ENCODE measurements at places on chromosomes 5 and 9. TPM values are rescaled to one million over a fixed set of nuclear protein-coding genes. Genes with fewer than 3 reads are reported as not detected.

DNA sequence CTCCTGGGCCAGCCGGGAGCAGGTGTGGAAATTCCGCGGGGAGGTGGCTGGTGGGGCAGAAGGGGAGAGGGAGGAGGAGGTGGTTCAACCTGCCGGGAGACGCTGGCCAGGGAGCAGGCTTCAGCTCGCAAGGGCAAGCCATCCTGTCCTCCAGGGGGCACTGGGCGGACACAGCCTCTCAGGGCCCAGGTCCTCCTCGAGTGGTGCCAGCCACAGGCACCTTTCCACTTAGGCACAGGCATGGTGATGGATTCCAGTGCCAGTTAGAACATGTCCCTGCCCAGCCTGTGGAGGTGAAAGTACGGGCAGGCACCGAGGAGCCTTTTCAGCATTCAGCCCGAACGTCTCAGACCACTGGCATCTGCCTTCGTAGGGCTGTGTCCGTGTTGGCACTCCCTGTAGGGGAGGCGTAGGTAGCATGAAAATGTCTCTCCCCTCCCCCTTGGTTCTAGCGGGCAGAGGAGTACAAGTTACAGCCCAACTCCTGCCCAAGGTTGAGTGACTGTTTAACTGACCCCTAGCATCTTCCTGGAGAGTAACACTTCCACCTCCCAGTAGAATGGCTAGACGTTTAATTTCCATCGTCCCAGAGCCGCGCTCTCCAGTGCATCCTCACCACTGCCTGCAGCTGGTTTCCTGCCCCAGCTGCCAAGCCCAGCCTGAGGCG is 48.9 kb downstream of the DAB2IP start:
- peak; percentile 49 for DNase-seq

GRCh38 chr5:37717613-37718431 is 122.0 kb downstream of the GDNF start:
- peak; percentile 79 for DNase-seq

DNA sequence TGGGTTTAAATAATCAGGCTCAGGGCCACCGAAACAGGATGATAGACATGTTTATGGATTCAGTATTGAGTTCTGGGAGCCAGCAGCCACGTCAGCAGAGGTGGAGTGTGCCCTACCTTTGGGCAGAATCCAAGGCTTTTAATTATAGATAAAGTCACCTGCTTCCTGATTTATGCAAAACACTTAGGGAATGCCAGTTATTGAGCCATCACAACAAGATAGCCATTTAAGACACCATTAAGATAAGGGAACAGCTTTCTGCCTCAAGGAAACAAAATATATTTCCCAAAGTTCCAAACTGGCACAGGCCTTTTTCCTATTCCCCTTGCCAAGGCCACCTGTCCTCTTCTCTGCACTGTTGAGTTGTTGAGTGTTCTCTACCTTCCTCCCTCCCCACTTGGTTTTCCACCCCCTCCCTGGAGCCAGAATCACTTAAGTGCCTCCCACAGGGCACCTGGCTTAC is 2.4 kb downstream of the CCL28 start:
- DNase-seq, result no peak

DNA sequence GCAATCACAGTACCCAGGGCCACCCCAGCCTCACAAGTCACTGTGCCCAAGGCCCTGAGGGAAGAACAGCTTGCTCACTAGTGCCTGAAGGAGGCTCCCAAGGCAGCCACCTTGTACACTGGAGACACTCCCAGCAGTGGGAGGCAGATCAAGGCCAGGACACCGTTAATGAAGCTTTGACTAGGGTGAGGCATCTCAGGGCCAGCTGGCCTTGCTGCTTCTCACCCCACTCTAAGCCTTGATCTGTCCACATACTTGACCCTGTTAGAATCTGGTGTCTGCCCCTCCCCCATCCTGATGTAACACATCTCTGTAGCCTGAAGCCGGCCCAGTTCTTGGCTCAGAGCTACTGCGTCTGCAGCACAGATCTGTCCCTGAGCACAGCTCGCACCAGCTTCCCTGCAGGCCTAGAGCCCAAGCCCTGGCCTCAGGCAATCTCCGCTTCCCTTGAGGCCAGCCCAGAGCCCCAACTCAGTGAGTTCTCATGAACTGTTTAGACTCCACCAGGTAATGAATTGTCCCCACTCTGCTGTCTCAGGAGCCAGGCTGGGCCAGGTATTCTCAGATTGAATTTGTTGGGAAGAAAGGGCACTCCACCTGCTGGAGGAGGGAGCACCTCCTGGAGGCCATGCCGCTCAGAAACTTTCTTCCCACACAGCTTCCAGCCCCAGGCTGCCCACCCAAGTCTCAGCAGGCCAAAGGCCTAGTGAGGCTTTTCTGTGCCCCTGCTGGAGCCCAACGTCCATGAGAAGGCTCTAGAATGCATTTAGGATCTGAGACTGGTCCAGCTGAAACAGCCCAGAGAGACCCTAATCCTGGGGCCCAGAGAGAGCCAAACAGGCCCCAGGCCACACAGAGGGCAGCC is 13.4 kb upstream of the JADE2 start:
- peak; percentile 27 for DNase-seq

GRCh38 chr5:95241-95980 is 3.4 kb downstream of the PLEKHG4B start:
- no peak for DNase-seq

- peak; percentile 36 for DNase-seq
Observed at GRCh38 chr5:59798862-59799667, 94.5 kb downstream of the PDE4D start.

GRCh38 chr9:89883401-89884341 is 278.9 kb downstream of the GADD45G start:
- DNase-seq, result no peak

DNA sequence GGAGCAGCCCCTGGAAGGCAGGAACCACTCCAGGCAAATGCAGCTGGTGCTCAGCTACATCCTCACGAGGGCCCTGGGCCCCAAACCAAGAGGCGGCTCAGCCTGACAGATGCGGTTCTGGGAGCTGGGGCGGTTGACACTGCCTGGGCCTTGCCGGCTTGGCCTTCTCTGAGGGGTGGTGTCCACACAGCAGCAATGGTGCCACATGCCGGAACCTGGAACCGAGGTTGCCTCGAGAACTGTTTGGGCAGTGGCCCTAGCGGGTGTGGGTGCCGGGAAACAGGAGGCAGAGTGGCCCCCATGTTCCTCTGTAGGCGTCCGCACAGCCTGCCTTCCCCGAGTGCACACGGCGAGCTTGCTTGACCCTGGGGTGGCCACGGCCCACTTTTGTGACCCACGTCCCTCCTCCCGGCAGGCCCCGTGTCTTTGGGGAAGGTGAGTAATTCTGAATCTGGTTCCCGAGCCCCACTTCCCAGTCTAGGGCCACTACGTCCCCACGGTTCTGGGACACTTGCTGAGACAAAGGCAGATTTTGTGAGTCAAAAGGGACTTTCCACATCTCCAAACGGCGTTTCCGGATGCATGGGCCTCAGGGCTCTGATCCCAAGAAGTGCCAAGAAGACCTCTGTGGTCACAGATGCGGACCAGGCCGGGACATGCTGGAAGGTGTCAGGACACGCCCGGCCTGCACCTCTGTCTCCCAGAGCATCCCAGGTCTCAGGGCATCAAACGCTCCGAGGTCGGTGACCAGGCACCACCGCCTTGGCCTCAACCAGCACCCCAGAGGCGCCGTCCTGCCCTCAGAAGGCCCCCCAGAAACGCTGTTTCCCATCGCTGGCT is 27.7 kb upstream of the SLC12A7 start:
- no peak for DNase-seq

DNA sequence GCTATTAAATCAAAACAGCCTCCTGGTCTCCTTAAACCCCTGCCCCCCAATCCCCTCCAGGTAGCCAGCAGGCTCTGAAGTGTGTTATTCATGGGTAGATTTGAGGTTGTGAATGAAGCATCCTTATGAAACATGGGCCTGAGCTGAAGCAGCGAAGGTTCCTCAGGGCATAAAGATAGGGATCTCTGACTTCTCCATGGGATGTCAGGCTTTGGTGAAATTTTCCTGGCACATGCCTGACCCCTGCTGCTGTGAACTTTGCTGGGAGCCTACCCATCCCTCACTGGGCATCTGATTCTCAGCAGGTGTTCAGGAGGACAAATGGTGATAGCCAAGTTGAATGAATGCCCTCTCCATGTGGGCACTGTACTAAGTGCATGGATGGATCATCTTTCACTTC is 250.3 kb downstream of the ASTN2 start:
- no peak for DNase-seq

Gene ADAMTSL2
- 4.7 TPM for total RNA-seq

Gene MAPKAP1
- total RNA-seq, result 47.3 TPM

DNA sequence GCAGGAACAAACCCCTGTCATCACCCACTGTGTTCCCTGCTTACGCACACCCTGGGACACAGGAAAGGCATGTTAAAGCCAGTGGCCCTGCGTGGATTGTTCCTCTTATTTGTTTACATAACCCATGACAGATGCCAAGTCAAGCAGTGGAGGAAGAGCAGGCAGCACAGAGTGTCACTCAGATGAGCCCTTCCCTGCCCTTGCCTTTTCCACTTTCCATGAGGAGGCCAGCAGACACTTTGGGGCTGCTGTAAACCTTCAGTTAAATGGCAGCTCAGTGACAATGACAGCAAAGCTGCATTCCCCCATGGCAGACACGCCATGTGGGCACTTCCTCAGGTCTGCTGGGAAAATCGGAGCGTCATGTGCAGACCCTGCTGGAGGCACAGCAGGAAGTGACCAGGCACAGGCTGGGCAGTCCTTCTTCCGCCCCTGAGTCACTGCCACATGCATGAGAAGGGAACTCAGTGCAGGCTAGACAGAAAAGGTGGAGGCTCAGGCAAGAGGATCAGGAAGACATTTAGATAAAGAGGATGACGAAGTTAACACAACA is 216.8 kb upstream of the PIK3R1 start:
- DNase-seq, result peak; percentile 67

DNA sequence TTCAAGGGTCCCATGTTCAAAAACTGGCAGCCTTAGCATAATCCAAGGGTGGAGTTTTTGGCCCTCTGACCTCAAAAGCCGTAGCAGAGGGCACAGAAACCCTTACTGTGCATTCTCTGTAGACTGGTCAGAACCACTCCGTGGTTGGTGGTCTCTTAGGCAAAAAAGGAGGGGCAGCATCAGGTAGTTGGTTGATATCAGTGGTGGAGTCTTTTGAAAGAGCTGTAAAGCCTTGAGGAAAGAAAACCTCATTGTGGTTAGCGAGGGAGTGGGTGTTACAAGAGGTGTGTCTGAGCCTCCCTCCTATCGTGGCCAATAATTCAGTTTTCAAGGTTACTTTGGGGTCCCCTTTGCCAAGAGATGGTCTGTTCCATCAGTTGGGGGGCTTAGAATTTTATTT is 40.9 kb downstream of the ARHGEF28 start:
- no peak for DNase-seq

DNA sequence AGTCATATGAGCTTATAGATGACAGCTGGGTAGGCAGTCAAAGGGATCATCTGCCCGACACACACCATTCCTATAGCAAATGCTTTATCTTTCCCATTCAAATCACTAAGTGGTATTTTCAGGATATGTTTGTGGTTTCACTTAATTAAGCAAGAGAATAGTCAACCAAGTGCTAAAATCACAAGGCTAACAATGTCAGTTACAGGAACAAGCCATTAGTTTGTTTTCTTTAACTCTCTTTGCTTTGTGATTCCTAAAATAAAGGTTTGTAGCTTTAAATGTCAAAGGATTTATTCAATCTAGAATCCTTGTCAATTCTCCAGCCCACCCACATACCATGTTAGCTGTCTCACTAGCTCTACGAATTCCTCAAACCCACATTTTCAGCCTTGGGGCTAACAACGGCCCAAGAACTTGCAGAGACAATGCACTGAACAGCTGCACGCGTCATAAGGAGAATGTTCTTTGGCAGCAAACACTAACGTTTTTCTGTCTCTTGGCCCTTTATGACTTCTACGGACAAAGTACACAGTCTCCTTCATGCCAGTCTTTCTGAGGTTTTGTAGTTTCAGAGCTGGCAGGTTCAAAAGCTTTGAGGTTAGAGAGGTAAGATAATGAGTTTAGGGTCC is 56.6 kb downstream of the ELAVL2 start:
- DNase-seq, result peak; percentile 64

DNA sequence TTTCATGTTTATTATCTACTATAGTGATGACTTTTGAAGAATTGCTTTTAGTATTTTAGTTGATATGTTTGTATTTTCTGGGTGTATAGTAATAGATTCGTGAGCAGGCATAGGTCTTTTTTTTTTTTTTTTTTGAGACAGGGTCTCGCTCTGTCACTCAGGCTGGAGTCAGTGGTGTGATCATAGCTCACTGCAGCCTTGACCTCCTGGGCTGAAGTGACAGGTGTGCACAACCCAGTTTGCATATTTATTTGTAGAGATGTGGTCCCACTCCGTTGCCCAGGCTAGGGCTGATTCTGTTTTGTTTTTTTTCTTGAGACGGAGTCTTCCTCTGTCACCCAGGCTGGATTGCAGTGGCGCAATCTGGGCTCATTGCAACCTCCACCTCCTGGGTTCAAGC is 11.9 kb downstream of the ERBIN start:
- no peak for DNase-seq

DNA sequence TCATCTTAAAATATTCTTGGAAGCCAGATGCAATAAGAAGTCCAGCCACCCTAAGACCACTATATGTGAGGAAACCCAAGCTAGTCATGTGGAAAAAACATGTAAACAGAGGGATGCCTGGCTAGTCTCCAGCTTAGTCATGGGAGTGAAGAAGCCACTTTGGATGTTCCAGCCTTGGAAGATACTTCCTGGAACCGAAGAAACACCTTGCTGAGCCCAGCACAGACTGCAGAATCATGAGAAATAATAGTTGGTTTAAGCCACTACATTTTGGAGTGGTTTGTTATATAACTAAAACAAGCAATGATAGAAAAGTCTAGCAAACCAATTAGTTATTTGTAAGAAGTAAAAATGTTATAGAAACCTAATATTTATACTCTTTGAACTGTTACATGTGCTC is 12.6 kb downstream of the DHX29 start:
- DNase-seq, result no peak

DNA sequence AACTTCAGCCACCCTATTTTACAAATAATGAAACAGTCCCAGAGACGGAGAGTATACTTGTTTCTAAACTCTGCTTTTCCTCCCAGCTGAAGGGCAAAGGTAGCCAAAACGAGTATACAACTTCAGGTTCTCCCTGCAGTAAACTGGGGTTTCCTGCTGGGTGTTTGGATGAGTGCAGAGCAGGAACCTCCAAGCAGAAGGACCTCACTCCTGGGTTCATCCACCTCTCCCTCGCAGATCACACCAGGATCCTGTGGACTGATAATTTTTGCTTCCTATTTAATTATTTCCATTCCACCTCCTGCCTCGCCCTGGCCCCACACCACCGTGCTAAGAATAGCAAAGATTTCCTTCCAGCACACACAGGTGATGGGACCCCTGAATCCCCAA is 2.0 kb upstream of the FOXB2 start:
- no peak for DNase-seq

- DNase-seq, result peak; percentile 13
Observed at GRCh38 chr5:41264019-41264418, 50.7 kb upstream of the C6 start.
